ENCODE measurements at places on chromosomes 1 and 21.
A peak's percentile ranks its signal among the peaks of the same experiment; 100 is the strongest.

DNA sequence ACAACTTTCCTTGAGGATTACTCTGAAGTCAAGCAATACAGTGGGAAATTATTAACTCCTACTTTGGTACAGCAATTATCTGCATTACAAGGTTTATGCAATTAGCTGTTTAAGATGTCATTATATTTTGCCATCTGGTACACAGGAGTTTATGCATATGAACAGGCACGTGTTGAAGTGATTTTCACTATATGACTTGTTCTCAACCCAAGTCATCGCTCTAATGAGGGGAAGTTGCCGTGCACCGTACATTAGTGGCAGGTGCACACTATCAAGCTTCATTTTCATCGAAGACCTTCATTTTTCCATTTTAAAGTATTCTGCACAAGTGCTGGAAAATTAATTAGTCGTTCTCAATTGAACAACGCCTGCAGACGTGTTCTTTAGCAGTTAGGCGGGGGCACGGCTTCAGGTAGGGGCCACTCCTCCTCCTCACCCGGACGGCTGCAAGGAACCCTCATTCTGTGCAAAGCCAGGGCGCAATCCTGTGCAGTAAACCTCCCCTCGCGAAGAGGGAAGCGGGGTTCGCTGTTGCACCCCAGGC is 39.8 kb upstream of the NFIA start:
- DNase-seq, result no peak

GRCh38 chr1:75855010-75855409 is 58.3 kb downstream of the MSH4 start:
- DNase-seq, result no peak

DNA sequence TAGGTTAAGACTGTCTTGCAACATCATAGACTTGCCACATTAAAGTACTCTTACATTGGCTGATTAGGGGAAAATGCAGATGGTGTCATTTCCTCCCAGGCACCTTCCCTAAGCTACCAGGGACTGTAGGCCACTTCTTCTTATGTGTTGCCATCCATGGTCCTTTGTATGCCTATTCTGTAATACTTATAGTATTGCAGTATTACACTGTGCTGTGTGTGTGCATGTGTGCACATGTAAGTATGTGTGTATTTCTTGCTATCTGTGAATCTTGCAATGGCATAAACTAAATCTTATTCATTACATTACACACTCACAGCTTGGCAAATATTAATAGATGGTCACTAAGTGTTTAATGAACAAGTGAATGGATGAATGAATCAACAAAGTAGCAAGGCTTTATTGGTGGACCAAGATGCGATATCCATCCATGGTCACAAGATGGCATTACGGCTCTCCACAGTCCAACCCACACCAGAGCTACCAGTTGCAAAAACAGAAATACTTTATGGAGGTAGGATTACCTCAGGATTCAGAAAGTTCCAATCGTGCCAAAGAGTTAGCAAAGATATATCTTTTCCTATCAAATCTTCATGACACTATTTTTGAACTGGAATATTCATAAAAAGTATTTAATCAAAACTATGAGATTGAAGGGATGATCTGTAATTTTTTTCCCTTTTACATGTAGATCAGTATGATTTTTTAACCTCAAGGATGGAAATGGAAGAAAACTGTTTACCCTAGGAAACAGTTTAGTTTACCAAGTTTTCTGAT is 160.2 kb downstream of the DENND1B start:
- DNase-seq, result peak; percentile 54

DNA sequence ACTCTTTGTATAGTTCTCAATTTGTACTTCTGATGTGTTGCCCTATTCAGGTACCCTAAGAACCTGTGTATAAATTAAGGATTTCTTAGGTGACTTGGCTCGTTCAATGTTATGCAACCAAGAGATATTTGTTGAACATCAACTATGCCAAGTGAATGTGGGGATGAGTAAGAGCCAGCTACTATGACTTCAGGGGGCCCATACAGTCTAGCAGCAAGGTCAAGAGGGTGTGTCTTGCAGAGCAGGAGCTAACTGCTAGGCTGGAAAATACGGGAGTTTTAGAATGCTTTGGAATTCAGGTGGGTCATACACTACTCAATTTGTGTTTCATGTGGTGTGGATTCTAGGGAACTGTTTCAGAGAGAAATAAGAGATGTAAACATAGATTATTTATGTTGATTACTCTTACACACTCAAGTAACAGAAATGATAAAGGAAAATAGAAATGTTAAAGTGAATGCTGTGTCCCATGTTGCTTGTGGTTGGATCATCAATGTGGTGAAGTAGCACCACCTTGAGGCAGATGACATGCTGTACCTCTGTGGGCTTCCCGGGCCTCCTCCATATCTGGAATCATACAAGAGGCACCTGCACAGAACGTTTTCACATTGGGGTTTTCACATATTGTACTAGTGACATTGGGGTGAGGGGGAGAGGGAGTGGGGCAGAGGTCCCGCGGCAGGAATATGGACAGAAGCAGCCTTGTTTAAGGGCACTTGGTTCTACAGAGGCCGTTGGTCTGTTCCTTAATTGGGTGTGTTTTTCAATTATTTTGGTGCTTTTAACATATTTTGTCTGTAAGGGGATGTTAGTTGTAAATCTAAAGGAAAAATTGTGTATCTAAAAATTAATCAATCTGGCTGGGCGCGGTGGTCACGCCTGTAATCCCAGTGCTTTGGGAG is 12.4 kb downstream of the ARPC5 start:
- peak; percentile 71 for DNase-seq

GRCh38 chr1:232969799-232970198 is 19.4 kb downstream of the NTPCR start:
- DNase-seq, result no peak

DNA sequence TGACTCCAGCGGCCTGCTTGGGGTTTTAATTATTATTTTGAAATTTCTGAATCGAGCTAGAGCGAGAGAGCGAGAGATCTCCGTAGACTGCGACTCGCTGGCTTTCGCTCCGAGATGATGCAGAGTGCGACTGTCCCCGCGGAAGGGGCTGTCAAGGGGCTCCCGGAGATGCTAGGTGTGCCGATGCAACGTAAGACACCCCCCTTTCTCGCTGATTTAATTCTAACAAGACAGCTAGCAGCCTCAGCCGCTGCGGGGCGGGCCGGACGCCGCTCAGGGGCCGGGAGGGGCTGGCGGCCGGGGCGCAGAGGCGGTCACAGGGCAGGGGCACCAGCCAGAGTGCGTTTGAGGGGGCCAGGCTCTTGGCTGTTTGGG is 339 bp downstream of the LHX4 start:
- DNase-seq, result no peak

- DNase-seq, result no peak
These were observed 10.9 kb upstream of the RGS2 start for GRCh38 chr1:192797891-192798290.

GRCh38 chr1:177246710-177247580 is 76.2 kb downstream of the BRINP2 start:
- no peak for DNase-seq

- no peak for DNase-seq
These were observed 69.1 kb upstream of the TINAGL1 start for GRCh38 chr1:31507221-31507620.

DNA sequence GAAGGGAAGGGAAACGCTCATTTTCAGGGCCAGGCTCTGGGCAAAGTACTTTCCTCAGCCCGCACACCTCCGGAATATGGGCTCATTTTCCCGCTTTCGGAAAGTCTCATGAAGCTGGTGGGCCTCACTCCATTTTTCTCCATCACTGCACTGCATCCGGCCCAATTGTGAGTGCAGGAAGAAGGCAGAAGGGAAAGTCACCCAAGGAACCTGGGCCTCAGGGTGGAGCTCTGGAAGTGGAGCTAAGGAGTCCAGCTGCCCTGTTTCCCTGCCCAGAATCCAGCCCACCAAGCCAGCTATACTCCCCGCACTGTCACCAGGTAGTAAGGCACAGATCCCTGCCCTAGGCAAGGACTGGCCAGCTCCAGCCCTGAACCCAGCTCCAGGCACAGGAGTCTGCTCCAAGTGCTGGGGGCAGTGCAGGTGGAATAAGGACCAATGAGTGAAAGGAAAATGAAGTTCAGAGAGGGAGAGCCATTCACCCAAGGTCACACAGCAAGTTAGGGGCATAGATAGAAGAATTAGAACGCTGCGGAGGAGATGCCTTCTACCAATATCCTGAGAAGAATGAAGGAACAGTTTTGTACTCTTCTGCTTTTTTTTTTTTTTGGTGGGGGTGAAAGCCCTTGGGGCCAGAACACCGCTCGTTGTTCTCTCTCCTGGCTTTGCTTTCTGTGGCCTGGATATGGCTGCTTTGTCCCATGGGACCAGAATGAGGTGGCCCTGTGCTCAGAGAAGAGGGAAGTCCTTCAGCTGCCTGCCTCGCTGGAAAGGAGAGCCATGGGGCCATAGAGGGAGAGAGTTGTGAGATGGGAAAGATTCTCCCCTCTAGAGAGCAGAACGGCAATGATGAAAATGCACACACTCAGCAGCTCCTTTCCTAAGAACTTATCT is 10.0 kb downstream of the LRP8 start:
- DNase-seq, result no peak

GRCh38 chr1:21586846-21587601 is 77.8 kb downstream of the ALPL start:
- DNase-seq, result no peak

DNA sequence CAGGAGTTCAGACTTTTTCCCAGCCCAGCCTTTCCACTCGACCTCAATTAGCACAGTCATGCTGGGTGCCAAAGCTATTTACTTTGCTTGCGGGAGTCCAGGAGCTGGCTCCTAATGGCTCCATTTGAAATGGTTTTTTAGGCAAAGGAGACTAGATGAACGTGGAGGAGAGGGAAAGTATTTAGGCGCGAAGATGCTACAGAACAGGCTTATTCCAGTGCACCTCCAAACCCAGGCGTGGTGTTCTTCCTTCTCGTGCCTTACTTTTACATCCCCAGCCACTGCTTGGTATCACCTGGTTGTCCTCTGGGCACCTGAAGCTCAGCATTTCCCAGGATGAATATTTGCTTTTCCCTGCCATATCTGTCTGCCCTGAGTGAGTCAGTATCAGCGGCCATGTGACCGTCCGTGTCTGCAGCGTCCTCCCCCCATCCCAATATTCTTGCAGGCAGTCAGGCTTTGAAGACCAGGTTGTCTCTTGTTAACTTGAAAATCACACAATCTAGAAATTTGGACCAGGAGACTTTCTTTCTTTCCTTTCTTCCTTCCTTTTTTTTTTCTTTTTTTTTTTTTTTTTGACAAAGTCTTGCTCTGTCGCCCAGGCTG is 198.5 kb downstream of the DYRK1A start:
- DNase-seq, result no peak

DNA sequence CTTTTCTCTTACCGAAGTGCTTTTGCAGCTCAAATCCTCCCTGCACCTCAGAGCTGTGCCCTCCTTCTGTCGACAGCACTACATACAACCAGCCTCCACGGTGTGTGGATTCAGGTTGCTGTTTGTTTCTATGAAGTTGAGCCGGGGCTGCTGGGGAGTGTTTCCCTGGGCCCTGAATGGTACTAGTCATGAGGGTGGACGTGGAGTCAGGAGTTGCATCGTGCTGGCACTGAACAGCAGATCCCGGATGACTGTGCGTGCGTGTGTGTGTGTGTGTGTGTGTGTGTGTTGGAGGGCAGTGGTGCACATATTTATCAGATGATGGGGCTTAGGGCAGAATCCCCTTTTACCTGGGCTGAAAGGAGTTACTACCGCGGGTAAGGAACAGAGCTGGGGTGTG is 47.0 kb downstream of the ACTL8 start:
- DNase-seq, result no peak

DNA sequence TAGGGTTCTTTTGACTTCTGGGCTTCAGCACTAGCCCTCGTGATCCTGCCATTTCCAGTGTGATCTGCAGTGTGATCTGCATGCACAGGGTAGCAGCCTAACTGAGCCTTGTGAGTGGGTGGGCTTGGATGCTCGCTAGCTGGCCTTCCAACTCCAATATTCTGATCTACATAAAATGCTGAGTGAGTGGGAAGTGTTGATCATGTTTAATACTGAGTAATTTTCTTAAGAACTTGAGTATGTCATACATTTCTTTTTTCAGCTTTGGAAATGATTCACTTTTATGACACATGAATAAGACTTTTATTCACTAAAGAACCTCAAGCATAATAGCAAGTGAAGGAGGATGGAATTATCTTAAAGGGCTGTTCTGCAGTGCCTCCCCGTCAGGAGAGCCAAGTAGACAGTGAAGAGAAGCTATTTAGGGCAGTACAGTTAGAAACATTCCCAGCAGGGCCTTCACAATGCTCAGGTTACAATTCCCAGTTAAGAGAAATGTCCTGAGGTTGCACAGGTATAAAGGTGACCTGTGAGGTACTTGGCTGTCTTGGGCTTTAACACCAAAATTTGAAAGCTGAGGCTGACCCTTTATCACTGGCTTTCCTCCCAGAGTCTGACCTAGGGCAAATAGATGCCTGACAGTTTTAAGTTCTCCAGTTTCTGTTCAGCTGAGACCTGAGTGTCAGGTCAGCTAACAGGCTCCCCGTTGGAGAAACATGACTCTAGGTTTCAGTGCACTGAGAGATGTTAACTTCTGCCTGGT is 29.1 kb upstream of the LRRC8C start:
- DNase-seq, result peak; percentile 70

DNA sequence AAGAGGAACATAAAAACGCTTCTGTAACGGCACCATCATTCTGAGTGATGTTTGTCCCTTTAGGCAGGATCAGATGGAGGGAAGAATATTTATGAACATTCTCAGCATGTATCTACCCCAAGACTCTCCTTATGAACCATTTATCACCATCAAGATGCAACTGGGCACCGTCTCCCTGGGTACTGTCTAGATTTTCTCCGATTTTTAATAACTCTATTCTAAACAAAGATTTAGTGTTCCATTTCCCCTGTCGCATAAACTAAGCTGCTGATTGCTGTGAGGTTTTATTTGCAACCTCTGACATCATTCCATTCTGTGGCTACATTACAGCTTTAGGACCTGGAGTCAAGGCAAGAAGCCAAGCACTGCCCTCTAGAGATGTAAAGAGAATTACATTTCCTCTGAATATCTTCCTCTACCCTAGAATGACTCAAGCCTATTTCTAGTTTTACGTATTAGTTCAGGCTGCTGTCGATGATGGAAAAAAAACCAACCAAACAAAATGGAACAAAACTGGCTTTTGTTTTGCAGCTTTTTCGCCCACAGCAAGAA is 130.1 kb upstream of the MAP1LC3C start:
- DNase-seq, result no peak

- DNase-seq, result peak; percentile 85
These were observed at the start of gene RCSD1 for GRCh38 chr1:167629681-167630567. Gene RCSD1 (plus strand): TSS chr1:167630232. CDS start chr1:167630424, 192 bp downstream.

DNA sequence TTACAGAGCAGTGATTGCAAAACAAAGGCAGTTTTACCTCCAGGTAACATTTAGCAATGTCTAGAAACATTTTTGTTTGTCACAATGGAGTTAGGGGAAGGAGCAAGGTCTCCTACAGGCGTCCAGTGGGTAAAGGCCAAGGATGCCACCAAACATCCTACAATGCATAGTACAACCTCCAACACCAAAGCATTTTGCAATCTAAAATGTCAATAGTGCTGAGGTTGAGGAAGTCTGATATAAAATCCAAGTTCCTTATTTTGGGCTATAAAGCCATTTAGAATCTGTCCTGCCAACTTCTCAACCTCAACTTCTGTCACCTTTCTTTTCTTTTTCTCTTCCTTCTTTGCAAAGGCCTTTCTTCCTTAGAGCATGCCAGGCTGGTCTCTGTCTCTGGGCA is 111.2 kb downstream of the FASLG start:
- no peak for DNase-seq
